ENCODE measurements at places on chromosomes 13 and 19.
A peak's percentile ranks its signal among the peaks of the same experiment; 100 is the strongest.

DNA sequence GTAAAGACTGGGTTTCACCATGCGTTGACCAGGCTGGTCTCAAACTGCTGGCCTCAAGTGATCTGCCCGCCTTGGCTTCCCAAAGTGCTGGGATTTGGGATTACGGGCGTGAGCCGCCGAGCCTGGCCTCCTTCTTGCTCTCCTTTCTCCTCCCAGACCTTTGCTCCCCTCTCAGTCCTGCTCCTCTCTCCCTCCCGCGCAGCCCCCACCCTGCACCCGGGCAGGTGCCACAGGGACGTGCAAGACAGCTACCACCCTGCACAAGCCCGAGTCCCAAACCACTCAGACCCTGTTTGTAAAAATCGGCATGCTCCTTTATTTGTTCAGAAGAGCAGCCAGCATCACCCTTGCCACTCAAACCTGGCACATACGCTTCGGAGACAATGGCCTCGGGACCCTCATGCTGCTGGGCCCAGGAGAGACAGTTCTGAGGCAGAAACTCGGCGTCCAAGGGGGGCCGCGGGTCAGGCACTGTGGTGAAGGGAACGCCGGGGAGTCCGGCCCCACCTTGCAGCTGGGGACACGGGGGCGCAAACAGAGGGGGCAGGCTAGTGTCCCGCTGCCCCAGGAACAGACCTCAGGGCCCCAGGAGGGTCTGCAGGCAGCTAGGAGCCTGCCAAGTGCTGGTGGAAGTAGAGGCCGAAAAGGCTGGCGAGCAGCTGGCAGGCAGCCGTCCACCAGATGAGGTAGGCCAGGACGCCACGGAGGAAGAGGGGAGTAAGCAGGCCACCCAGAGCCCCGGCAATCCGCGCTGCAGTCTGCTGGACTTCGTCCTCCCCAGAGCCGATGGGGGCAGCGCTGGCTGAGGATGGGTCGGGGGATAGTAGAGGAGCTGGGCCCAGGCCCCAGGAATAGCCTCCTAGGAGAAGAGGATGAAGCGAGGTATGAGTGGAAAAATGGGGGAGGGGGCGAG, 18.7 kb downstream of the TMEM161A start:
- DNase-seq, result no peak

- no peak for DNase-seq
Observed at GRCh38 chr19:35774274-35775045, 904 bp upstream of the ARHGAP33 start.

- DNase-seq, result no peak
Observed at GRCh38 chr13:59086147-59086546, 1077.6 kb downstream of the DIAPH3 start.

- DNase-seq, result no peak
Observed at GRCh38 chr13:49821216-49822009, 28.9 kb upstream of the KPNA3 start.

- DNase-seq, result no peak
Observed at GRCh38 chr13:77911751-77912150, 6.9 kb downstream of the EDNRB start.

- peak; percentile 39 for DNase-seq
Observed at GRCh38 chr13:51797664-51798488, 6.1 kb downstream of the DHRS12 start.

DNA sequence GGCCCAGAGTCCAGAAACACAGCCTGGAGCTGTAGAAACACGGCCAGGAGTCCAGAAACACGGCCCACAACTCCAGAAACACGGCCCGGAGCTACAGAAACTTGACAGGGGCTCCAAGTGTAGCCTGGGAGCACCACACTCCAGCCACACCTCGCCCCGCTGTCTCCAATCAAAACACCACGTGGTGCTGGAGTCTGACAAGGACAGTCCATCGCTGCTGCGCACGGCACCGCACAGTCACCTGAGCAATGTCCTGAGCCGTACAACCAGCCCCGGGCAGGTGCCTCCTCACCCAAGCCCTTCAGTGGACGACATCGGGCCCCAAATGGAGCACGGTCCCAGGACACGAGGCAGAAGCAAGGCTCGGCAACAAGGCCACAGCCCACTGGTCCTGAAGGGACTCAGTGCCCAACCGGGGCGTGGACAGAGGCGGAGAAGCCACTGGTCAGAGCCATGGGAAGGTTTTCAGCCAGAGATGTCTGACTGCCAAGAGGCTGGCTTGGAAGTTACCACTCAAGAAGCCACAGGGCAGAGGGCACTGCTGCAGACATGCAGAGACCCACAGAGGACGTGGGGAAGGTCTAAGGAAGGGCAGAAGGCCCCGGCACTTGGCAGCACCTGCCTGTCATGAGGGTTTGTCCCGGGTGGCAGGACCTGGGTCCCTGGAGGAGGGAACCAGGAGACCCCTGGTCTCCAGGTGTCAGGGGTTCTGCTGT, 19.7 kb upstream of the PLPP2 start:
- DNase-seq, result no peak

DNA sequence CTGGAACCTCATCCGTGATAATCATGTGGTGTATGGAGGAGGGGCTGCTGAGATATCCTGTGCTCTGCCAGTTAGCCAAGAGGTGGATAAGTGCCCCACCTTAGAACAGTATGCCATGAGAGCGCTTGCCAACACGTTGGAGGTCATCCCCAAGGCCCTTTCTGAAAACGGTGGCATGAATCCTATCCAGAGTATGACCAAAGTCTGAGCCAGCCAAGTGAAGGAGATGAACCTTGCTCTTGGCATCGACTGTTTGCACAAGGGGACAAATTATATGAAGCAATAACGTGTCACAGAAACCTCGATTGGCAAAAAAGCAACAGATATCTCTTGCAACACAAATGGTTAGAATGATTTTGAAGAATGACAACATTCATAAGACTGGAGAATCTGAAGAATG, 251.2 kb upstream of the OBI1 start:
- no peak for DNase-seq

DNA sequence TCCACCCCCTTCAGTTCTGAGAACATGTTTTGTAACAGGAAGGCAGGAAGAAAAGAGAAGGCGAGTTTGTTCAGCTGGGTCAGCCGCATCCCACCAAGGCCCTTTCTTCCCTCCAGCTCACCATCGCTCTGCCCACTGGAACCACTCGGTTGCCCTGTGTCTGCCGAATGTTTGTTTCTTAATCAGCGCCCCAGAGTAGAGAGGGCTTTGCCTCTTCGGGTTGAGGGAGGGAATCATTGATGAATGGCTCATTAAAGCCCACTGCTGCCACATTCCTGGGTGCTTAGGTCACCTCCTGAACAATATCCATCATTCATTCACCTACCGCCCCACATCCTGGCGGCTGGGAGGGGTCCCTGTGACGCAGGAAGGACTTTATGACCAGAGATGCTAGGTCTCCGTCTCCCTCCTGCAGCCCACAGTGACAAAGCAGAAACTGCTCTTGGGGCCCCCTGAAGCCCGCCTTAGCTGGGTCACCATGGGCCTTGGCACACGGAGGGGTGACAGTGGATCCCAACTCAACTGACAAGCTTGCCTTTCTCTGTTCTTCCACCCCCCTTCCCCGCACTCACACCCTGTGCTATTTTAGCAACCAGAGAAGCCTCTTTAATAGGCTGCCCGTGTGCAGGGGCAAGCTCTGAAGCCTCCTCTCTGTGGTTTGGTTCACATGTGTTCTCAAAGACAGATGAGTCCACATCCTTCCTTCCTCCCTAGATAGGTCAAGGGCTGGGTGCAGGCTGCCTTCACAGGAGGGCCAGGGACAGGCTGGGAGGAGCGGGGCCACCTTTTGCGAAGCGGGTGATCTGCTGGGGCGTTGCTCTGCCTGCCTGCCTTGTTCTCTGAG, 46.2 kb downstream of the ACTN4 start:
- no peak for DNase-seq

DNA sequence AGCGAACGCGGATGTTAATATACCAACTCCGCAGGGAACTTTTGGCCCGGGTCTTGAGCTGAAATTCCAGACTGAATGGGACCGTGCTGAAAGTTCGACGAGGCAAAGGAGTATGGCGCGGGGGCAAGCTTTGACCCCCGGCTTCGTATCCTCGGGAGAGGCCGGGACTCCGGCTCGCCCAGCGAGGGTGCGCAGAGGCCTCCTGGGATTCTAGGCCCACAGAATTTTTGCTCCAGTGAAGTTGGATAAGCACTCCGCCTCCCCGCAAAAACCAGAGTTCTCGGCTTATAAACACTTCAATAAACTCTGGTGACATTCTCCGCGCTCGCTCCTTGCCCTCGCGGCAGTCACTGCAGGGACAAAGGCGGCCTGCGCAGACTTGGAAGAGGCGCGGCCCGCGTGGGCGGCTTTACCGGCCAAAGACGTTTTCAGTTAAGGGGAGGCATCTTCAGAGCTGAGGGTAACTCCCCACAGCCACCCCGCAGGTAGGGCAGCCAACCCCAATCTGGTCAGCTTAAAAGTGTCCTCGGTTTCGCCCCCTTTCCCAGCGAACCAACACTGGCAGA, 112.6 kb downstream of the KCNRG start:
- DNase-seq, result no peak

DNA sequence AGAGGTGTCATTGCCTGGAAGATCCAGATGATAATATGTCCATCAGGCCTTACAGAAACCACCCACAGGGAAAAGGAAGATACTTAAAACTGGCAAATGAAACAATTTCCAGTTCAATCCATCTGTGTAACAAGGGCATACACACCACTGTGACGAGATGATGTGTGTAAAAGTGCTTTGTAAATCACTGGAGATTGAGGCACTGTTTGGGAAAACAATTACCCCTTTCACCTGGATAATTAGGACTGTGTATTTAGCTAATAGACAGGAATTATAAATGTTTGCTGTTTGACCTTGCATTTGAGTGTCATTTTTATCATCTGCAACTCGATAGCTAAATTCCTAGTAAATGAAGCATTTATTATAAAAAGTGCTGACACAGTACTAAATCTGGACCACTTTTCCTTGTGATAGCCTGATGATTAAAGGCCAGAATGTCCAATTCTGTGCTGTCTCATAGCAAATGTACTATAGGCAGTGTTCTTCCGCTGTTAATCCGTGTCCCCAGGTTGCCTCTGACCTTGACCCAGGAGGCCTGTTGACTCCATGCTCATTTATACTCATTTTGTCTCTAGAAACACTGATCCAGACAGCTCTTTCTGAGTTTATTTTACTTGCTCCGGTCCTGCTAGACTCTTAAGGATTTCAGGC, 105.8 kb downstream of the LACC1 start:
- DNase-seq, result no peak

- peak; percentile 38 for DNase-seq
Observed at GRCh38 chr19:7506385-7507328, 9.2 kb upstream of the ZNF358 start.

GRCh38 chr13:40576369-40576768, 90.1 kb downstream of the FOXO1 start:
- DNase-seq, result no peak

GRCh38 chr13:41019011-41019487, at the start of gene ELF1:
Gene ELF1 (minus strand): TSS chr13:41019316. CDS start chr13:40982054, 37,262 bp downstream.
- no peak for DNase-seq

GRCh38 chr13:93736081-93736480, 509.5 kb downstream of the GPC6 start:
- DNase-seq, result no peak

DNA sequence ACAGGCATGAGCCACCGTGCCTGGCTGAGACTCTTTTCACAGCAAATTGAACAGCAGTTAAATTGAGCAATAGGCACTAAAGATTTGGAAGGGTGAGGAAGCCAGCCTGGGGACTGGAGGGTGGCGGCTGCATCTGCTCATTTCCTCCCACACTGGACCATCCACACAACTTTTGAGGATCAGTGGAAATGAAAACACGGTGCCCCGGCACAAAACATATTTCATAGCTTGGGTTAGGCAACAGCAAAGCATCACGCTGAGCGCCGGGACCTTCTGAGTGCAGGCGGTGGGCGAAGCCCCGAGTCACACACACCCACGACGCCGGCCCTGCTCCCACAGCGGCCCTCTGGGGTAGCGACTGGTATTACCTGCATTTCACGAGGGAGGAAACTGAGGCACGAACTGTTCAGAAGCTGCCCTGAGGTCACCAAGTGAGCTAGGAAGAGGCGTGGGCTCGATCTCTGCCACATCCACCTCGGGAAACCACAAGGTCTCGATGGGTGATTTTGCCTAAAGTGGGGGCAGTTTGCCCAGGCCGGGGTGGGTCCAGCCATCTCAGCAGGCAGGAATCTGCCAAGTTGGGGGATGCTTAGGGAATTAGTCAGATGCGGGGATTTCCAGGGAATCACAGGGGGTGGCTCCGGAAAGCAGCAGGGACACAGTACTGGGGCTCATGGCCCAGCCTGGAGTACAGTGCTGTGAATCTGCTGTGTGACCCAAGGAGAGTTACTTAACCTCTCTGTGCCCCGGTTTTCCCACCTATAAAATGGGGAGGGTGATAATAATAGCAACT, 3.5 kb upstream of the SBNO2 start:
- no peak for DNase-seq

Data from NCI-H2107 (cell line).